ENCODE measurements at places on chromosomes 5 and 9.

- no peak for DNase-seq
Observed at GRCh38 chr9:108759835-108760234, 96.0 kb downstream of the ACTL7B start.

DNA sequence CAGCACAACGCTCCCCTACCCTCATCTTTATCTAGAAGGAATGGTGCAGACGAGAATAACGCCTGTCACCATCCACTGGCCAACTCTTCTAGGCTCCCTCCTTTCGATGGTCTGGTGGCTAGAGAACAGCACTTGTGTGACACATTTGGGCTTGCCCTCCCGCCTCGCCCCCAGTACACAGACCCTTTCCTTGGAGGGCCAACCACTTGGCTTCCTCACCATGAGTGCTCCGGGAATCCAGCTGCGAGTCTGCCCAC lies 1.4 kb downstream of the GNAQ start:
- peak; percentile 40 for DNase-seq

DNA sequence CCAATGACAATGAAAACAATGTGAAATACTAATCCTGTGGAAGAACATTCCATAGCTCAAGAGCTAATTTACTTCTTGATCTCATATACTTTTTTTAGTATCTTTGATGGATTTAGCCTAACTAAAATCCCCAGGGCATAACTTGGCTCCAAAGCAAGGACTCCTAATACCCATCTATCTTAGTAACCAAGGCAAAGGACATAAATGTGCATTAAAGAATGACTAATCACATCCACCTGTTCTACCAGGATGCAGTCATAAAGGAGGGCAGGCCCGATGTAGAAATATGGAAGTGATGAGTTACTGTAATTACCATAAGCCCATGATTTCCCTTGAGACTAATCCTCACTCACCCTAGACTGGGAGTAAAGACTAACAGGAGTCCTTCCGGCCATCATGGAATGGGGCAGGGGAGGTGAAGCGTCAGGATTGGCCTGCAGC lies 56.9 kb downstream of the KIF24 start:
- no peak for DNase-seq

- no peak for DNase-seq
Observed at GRCh38 chr9:36007316-36007708, 29.4 kb upstream of the RECK start.

DNA sequence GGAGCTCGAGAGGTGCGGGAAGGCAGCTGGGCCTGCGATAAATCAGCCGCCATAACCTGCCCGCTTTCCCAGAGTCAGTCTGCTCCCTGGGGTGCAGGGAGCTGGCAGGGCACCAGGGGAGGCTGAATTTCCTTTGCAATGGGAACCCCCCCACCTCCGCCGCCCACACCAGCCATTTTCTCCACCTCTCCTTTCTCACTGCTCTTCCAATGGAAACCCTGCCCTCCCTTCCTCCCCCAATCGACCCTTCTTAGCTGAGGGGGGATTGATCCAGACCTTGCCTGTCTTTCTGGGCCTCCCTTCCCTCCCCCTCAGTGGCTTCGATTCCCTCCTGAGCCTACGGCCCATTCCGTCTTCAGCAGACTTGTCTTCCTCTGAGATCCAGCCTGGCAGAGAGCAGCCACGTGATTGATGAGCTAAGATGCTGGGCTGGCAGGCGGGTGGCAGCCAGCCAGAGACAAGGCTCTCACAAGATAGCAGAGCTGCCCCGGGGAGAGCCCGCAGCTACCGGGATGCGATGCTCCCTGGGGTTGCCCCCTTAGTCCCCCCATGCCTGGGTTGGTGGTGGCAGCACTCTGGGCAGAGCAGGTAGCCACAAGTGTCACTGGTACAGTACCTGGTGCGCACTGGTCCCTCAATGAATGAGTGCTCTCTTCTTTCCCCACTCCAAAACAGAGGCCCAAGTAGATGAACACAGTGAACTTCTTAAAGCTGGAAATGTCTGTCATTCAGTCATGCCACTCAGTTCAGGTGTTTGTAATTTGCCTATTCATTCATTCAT lies 53.7 kb upstream of the FABP6 start:
- no peak for DNase-seq

- no peak for DNase-seq
Observed at GRCh38 chr9:135304886-135305285, 174.7 kb upstream of the PPP1R26 start.

DNA sequence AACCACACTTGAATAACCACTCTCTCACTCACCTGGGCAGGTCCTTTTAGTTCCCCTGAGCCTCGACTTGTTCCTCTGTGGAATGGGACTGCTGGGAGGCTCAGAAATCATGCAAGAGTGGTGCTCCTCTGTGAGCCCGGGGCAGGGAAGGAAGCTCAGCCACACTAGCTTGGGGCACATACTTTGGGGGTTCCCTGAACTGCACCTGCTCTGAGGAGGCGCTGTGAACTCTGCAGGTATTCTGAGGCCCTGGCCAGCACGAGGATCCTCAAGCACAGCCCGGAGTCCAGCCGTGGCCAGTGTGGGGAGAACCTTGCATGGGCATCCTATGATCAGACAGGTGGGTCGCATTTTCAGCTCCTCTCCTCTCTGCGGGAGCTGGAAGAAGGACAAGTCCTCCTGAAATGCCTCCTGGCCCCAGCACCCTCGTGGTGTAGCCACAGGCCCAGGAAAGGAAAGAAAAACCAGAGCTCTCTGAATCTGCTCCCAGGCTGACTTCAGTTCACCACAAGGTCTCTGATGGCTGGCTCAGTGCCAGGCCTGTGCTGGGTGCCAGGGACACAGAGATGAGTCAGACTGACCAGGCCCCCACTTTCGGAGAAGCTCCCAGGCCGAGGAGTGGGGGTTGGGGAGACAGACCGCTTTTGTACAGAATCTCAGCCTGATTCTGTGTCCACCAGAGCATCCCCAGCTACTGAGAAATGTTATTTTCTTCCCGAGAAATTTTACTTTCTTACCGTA lies 11.9 kb downstream of the GLIPR2 start:
- peak; percentile 84 for DNase-seq

- DNase-seq: peak; percentile 35
Observed at GRCh38 chr9:27247756-27248155, 49.2 kb downstream of the EQTN start.

DNA sequence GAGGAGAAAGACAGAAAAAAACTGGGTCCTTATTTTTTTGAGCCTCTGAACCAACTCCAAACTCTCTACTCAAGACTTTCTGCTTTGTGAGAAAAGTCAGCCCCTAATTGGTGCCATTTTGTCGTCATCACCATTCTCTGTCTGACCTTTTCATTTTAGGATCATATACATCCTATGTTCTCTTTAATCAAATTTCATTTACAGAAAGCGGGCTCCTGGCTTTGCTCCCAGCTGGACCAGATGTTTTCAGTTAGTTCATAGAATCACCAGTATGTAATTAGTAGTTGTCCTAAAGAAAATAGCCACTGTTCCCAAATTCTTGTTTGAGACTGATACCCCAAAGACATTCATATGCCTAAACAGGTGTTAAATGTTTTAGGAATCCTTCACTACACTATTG lies 28.6 kb upstream of the SLCO4C1 start:
- no peak for DNase-seq

DNA sequence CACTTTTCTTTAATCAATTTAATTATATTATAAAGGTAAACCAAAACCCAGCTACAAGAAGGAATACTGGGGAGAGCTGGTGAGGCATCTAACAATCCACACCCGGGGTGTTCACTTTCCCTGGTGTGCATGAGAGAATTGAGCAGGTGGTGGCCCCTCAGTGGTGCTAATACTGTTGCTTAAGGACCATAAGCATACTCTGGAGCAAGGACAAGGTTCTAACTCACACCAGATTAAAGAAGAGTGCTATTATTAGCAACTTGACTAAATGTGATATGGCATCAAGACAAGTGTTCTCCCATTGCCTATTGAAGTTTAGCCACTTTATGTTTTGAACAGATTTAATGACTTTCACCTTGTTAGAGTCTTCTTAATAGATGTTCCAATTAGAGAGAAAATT lies 8.8 kb downstream of the RGS7BP start:
- DNase-seq: no peak

DNA sequence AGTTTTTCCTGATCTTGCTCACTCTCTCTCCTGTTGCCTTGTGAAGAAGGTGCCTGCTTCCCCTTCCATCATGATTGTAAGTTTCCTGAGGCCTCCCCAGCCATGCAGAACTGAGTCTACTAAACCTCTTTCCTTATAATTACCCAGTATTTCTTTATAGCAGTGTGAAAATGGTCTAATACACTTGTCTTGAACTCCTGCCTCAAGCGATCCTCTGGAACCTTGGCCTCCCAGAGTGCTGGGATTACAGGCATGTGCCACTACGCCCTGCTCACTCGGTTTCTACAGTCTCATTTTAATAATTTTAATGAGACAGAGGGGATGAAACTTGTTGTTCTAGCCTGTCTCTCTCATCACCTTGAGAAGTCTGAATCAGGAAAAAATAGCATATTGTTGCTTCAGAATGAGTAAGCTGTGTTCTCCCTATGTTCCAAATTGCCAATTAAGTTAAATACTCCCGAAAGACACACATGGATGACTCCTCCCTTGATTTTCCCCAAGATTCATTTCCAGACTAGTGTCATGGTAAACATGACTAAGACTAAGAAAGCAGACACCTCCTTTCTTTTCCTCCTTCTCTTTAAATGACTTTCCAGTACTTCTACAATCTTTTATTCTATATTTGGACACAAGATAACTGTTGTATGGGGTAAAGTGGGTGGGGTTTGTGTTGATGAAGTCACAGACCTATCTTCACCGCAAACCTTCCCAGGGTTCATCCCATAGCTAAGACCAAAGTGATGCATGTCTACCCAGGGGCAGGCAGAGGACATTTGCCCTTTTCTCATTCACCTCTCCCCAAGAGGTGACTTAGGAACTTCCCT lies 7.8 kb upstream of the DNAJC18 start:
- peak; percentile 68 for DNase-seq

DNA sequence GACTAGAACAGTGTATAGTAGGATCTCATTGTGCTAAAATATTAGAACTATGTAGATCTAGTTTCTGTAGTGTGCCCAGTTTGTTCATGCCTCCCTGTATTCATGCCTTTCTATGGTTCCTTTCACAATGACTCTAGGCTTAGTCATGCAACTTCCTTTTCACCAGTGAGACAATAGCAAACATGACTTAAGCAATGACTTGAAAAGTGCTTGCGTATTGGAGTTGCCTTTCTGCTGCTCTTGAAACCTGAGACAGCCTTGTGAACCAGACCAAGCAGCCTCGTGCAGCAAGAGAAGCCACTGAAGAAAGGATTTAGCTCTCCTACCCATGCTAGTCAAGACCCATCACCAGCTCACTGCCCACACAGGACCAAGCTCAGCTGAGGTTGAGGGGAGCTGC lies 294.5 kb upstream of the TAS2R1 start:
- DNase-seq: no peak

DNA sequence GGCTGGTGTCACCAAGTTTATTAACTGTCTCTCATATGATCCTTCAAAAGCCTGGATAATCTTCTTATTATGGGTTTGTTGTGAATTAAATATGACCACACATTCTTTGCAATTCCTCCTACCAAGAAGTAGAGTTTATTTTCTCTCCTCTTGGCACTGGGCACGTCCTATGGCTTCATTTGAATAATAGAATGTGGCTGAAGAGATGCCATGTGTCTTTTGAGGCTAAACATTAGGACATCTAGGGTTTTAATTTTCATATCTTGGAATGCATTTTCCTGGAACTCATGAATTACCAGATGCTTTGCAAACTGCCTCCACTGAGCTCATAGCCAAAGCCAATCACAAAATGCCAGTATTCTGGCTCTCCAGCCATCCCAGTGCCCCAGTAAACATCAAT lies 19.9 kb upstream of the SCGB3A2 start:
- DNase-seq: no peak

- DNase-seq: no peak
Observed at GRCh38 chr5:139363937-139364336, 19.2 kb downstream of the SLC23A1 start.

DNA sequence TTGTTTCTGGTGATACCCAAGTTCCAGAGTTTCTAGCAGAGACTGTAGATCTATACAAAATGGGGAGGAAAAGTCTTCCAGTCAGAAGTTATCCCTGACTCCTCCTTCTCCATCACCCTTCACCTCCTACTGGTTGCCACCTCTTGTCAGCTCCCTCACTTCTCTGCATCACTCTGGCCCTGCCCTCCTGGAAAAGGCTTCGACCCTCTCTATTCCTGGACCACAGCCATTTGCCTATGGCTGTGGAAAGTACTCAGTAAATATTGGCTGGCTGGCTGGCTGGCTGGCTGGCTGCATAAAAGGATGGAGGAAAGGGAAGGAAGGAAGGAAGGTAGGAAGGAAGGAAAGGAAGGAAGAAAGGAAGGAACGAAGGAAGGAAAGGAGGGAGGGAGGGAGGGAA lies 32.7 kb upstream of the ABCA1 start:
- no peak for DNase-seq

DNA sequence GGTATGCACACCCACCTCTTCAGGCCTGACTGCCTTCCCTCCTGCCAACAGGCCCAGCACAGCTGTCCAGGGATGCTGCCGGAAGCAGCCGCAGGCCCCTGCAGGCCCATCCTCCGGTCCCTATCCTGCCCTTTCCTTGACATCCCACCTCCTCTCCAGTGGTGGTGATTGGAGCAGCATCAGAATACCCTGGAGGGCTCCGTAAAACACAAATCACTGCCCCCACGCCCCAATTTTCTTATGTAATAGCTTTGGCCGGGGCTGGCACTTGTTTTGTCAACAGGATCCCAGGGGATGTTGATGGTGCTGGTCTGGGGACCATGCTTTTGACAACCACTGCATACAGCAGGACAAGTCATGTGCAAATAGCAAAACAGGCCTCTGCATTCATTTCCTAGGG lies 274.5 kb downstream of the GADD45G start:
- DNase-seq: no peak

GRCh38 chr5:92994392-92994791 lies 586.6 kb downstream of the NR2F1-AS1 start:
- DNase-seq: no peak

GRCh38 chr5:159972538-159973362 lies 36.2 kb upstream of the TTC1 start:
- peak; percentile 9 for DNase-seq

DNA sequence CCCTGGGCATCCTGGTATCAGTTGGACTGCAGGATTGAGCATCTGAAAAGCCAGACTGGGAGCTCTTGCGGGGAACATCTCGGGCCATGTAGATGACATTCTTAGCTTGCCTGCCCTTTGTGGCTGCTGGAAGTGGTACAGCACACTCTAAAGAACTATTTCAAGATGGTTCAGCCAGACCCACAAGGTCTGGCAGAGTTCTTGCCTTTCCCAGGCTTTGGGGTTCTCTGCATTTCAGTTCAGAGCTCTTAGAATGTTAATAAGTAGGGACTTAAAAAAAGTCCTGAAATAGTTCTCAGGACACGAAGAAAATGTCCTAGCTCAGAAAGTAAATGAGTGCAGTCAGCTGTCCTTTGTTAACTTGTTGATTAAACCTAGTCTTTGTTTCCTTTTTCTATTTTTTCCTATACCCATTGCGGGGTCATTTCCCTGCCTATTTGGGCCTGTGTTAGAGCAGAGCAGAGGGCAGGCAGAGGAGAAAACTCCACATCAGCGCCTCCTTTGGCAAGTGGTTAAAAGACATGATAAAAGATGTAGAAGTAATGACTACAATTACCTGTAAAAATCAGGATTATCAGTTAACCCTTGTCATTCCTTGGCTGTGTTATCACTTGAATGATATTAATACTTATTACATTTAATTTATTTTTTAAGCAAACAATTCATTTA lies 291.5 kb downstream of the ZSWIM6 start:
- DNase-seq: no peak

GRCh38 chr5:125612776-125613175 lies 810.4 kb upstream of the GRAMD2B start:
- no peak for DNase-seq

All from activated CD4-positive, alpha-beta T cell treated with anti-CD3 and anti-CD28 coated beads for 36 hours (primary cell).